ENCODE measurements at places on chromosomes 4 and X.

DNA sequence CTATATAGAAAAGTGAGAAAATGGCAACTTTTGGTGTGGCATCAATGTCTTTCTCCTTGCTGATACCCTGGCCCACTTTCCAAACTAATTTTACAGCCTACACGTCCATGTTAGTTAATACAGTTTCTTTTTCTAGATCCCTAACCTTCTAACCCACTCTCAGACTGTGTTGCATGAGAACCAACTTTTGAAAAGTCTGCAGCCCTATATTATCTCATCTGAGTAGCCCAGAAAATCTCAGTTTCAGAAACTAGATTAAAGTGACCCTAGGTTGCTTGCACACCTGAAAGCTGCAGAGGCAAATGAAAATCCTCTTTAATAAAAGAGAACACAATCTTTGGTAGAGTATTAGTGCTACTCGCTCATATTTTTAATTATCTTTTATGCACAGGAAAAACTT, 371.6 kb upstream of the EMCN start:
- no peaks in the 10 kb centered on the region for H3K27me3 ChIP-seq
- H3K4me3 ChIP-seq: no peak overlapping the region
- no peak overlapping the region for H3K27ac ChIP-seq
- DNase-seq: no peak
- no peaks in the 10 kb centered on the region for H3K36me3 ChIP-seq

GRCh38 chr4:187184508-187184907, 460.9 kb upstream of the FAT1 start:
- DNase-seq: no peak
- H3K4me1 ChIP-seq: no peaks in the 10 kb centered on the region
- no peak overlapping the region for H3K27ac ChIP-seq
- no peaks in the 10 kb centered on the region for H3K27me3 ChIP-seq
- H3K36me3 ChIP-seq: no peaks in the 10 kb centered on the region
- no peak overlapping the region for H3K4me3 ChIP-seq

- H3K36me3 ChIP-seq: no peaks in the 10 kb centered on the region
- peaks cover 2% of the 10 kb centered on the region for H3K4me1 ChIP-seq
- H3K4me3 ChIP-seq: no peak overlapping the region
- DNase-seq: peak; percentile 28
- 0 out of 2 replicates have a peak, but pooled peaks cover 4% of the 10 kb centered on the region for H3K27me3 ChIP-seq
Observed at GRCh38 chr4:87657525-87657924, 7.4 kb downstream of the DMP1 start.

GRCh38 chr4:52249581-52249980, 198.5 kb downstream of the SPATA18 start:
- H3K27me3 ChIP-seq: peaks cover 10% of the 10 kb centered on the region
- no peak overlapping the region for H3K27ac ChIP-seq
- H3K4me1 ChIP-seq: no peaks in the 10 kb centered on the region
- no peak for DNase-seq

- H3K36me3 ChIP-seq: no peaks in the 10 kb centered on the region
- H3K27ac ChIP-seq: no peak overlapping the region
- no peak for DNase-seq
- no peak overlapping the region for H3K4me3 ChIP-seq
Observed at GRCh38 chr4:148093065-148093464, 349.1 kb downstream of the NR3C2 start.

DNA sequence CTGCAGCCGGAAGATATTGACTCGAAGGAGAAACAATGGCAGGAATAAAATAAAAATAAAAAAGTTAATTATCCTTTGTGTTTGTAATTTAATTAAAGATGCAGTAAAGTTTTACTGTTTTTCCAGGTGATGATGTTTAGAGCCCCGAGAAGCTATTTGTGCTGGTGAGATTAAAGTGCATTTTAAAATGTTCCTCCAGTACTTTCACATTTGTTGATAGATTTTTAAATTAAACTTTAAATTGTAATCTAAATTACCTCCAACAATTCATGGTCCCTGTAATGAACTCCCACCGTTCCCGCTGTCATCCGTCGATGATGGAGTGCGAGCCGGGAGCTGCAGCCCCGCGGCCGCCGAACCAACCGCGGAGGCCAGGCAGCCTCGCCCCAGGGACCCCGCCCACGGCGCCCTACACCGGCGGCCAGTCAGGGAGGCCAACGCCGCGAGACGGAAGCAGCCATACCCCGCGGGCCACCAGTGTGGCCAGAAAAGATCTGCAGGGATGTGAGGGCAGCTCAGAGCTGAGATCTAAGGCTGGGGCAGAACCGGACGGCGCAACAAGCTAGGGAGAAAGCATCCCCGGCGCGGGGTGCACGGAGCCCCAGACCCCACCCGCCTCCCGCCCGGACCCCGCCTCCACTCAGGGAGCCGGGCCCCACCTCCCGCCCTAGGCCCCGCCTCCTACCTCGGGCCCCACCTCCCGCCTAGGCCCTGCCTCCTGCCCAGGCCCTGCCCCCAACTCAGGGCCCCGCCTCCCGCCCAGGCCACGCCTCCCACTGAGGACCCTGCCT, 104.0 kb downstream of the FAM53A start:
- H3K36me3 ChIP-seq: no peaks in the 10 kb centered on the region
- peak overlapping the region; percentile 84 for H3K27ac ChIP-seq
- peak overlapping the region; percentile 76 for H3K4me3 ChIP-seq
- no peaks in the 10 kb centered on the region for H3K27me3 ChIP-seq
- H3K4me1 ChIP-seq: peaks cover 5% of the 10 kb centered on the region

GRCh38 chrX:23879380-23880090, 28.2 kb downstream of the APOO start:
- no peak overlapping the region for H3K4me3 ChIP-seq
- no peaks in the 10 kb centered on the region for H3K27me3 ChIP-seq
- DNase-seq: no peak

DNA sequence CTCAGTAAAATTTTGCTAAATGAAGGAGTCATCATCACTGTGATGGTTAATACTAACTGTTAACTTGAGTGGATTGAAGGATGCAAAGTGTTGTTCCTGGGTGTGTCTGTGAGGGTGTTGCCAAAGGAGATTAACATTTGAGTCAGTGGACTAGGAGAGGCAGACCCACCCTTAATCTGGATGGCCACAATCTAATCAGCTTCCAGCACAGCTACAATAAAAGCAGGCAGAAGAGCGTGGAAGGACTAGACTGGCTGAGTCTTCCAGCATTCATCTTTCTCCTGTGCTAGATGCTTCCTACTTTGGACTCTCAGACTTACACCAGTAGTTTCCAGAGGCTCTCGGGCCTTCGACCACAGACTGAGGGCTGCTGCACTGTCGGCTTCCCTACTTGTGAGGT, 21.3 kb upstream of the WDR44 start:
- DNase-seq: no peak
- no peaks in the 10 kb centered on the region for H3K36me3 ChIP-seq
- H3K4me3 ChIP-seq: no peak overlapping the region
- H3K4me1 ChIP-seq: no peaks in the 10 kb centered on the region
- H3K27me3 ChIP-seq: no peaks in the 10 kb centered on the region

DNA sequence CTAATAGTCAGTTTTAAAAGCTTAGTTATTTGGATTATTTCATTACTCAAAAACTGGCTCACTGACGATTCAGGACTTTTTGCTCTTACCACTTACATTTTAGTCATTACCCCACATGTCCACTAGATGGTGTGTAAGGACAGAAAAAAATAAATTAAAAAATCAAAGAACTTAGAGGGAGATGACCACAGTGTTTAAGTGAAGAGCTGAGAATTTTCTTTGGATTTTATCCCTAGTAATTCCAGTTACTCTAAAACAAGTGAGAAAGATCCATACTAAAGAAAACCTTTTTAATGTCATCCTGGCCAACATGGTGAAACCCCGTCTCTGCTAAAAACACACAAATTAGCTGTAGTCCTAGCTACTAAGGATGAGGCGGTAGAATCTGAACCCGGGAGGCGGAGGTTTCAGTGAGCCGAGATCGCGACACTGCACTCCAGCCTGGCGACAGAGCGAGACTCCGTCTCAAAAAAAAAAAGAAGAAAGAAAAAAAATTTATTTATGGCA, 26.4 kb upstream of the TMPRSS11B start:
- peak overlapping the region; percentile 74 for H3K4me3 ChIP-seq
- H3K4me1 ChIP-seq: peaks cover 28% of the 10 kb centered on the region
- no peaks in the 10 kb centered on the region for H3K36me3 ChIP-seq
- peak overlapping the region; percentile 41 for H3K27ac ChIP-seq

DNA sequence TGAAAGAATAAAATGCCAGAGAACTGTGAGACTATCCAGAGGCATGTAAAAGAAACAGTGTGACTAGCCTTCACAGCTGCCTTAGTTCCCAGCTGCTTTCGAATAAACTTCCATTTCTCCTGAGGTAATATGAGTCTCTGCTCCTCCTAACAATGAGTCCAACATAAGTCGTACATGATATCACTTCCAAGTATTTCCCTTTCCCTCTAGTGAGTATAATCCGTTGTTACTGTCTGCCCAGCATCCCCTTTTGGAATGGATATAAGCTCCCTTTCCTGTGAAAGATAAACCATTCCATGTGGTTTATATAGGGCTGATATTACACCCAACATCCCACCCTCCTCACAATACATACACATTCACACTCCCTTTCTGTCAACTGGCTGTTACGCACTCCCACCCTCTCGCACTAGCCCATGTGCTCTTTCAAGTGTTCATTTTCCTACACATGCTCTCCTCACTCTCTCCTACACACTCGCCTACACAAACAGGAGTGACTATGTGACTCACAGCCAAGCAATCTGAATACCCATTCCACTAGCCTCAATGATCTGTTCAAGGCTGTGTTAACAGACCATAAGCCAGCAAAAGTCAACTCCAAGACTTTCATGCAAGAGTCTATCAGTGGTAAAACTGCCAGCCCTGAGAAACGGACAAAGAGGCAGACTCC, 5.0 kb downstream of the NAF1 start:
- H3K4me1 ChIP-seq: peaks cover 43% of the 10 kb centered on the region
- peaks cover 10% of the 10 kb centered on the region for H3K36me3 ChIP-seq
- H3K4me3 ChIP-seq: peak overlapping the region; percentile 54
- H3K27ac ChIP-seq: peak overlapping the region; percentile 72

Data from GM23248 (cell line).